Natural killer cell (primary cell): ENCODE measurements at places on chromosomes 2 and 18. TPM values are rescaled to one million over a fixed set of nuclear protein-coding genes. Genes with fewer than 3 reads are reported as not detected.

The EMX1 gene
- total RNA-seq: not detected

DNA sequence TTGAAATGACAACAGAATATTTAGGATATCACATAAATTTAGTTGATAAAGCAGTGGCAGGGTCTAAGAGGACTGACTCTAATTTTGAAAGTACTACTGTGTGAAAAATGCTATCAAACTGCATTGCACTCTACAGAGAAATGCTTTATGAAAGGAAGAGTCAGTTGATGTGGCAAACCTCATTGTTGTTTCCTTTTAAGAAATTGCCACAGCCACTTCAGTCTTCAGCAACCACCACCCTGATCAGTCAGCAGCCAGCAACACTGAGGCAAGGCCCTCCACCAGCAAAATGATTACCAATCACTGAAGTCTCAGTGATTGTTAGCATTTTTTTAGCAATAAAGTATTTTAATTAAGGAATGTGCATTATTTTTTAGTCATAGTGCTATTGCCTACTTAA lies 488.7 kb upstream of the SLC39A10 start:
- no peak for DNase-seq

DNA sequence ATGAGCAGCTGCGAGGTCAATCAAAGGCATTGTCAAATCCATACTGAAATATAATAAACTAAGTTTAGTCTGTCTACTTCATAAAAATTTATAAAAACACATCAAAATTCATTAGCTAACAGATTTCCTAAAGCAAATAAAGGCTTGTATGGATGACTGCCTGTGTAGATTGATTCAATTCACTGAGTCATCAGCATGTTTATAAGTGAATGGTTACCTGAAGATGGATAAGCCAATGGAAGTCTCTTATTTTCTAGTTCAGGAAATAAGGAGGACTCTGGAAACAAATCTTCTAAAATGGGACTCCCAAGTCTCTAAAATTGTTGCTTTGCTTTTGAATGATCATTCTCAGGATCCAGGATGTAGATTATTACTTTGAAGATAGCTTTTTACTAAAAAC lies 57.0 kb upstream of the HNRNPA3 start:
- DNase-seq: no peak

GRCh38 chr18:61459896-61460648 lies 126.8 kb downstream of the CDH20 start:
- DNase-seq: no peak
